Hepatocyte (in vitro differentiated cells): ENCODE measurements at places on chromosomes 6 and 20.

GRCh38 chr20:9225879-9226278 lies 157.0 kb downstream of the PLCB4 start:
- H3K36me3 ChIP-seq: no peaks in the 10 kb centered on the region
- no peak overlapping the region for H3K27ac ChIP-seq
- H3K27me3 ChIP-seq: no peaks in the 10 kb centered on the region
- H3K4me3 ChIP-seq: no peak overlapping the region
- H3K4me1 ChIP-seq: no peaks in the 10 kb centered on the region
- no peak for DNase-seq

GRCh38 chr6:1407499-1407990 lies 18.2 kb downstream of the FOXF2 start:
- H3K4me3 ChIP-seq: no peak overlapping the region
- DNase-seq: no peak
- peaks cover 4% of the 10 kb centered on the region for H3K27me3 ChIP-seq

DNA sequence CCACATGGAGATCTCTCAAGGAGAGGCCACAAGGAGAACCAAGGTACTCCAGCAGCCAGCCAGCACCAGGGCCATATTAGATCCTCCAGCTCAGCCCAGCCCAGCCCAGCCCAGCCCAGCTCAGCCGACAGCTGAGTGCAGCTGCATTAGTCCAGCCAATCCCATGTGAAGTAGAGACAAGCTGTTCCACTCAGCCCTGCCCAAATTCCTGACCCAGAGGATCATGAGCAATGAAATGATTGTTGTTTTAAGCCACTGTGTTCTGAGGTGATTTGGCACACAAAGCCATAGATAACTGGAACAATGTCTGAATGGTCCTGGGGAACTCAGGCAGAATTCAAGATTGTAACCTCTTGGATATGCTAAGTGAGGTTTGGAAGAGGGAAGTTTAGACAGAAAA lies 59.5 kb upstream of the BMP2 start:
- no peaks in the 10 kb centered on the region for H3K36me3 ChIP-seq
- H3K27ac ChIP-seq: peak overlapping the region; percentile 97
- H3K27me3 ChIP-seq: no peaks in the 10 kb centered on the region
- peak; percentile 72 for DNase-seq
- no peak overlapping the region for H3K4me3 ChIP-seq

DNA sequence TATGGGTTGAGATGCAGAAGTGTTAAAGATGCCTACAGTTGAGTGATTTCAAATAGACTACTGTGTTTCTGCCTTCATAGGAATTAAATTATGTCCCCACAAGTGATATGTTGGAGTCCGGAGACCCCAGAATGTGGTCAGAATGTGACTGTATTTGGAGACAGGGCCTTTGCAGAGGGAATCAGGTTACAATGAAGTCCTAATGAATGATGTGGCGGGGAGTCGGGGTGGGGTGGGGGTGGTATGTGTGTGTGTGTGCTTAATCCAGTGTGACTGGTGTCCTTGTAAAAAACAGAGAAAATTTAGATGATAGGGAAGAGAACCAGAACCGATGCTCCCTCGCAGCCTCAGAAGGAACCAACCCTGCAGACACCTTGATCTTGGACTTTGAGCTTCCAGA lies 448.2 kb downstream of the QKI start:
- H3K4me3 ChIP-seq: no peak overlapping the region
- no peak for DNase-seq

GRCh38 chr6:53492860-53493634 lies 51.9 kb downstream of the GCLC start:
- no peaks in the 10 kb centered on the region for H3K36me3 ChIP-seq
- peak; percentile 63 for DNase-seq
- no peaks in the 10 kb centered on the region for H3K27me3 ChIP-seq
- H3K4me3 ChIP-seq: no peak overlapping the region
- H3K4me1 ChIP-seq: peaks cover 33% of the 10 kb centered on the region
- no peak overlapping the region for H3K27ac ChIP-seq

DNA sequence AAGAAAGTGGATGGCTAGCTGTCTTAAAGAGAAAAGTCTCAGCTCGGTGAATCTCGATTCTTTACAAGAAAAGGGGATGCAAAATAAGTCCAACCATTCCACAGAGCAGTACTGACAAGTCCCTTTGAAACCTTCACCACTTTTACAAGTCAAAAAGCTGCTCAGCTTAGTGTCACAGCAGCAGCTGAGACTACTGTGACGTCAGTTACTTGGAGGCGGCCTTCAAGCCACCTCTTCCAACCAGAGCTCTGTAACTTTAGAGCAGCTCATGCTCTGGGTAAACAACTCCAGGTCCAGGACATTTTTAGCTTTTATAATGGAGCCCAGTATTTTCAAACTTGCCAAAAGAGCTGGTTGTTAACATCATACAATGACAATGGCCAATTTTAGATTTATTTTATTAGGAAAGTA lies at the start of gene KIAA0408:
TSS of gene KIAA0408 (minus strand) at position 159 of the 411 bp plus-strand sequence. CDS start 5,408 bp downstream, outside the sequence.
- peaks cover 8% of the 10 kb centered on the region for H3K4me1 ChIP-seq
- peak within 1 kb of the TSS; percentile 79 for H3K27ac ChIP-seq
- peak; percentile 74 for DNase-seq
- no peak within 1 kb of the TSS for H3K4me3 ChIP-seq

GRCh38 chr20:48124960-48125359 lies 339.7 kb upstream of the SULF2 start:
- H3K36me3 ChIP-seq: no peaks in the 10 kb centered on the region
- no peak for DNase-seq
- H3K27me3 ChIP-seq: no peaks in the 10 kb centered on the region

DNA sequence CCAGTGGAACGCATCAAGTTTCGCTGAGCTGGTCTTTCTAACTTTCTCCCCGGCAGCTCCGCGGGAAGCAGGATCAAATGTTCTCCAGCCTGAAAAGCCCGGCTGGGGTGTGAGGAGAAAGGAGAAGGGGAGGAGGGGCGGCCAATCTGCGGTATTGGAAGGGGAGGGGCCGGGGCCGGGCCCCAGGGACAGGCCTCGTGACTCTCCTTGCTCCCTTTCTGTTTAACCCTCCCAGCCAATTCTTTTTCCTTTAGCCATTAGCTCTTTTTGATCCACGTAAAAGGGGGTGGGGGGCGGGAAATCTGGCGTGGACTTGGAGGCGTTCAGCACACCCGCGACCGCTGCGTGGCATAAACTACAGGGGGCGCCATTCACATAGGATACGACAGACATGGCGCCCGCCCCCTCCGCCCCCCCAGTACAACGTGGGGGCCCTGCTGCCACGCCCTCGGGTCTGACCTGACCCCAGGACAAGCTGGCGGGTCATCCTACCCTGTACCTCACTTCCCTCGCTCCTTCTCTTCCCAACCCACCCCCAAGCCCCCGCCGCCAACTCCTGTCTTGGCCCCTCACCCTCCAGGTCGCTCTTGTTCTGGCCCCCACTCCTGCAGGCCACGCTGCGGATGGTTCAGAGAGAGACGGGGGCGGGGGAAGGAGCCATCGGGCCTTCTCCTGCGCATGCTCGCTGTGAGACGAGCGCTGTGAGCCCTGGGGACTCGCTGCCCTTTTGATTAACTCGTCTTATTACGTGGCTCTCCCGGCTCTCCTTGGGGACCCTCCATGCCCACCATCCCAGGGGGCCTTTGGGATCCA lies 7.8 kb upstream of the MDGA1 start:
- no peaks in the 10 kb centered on the region for H3K36me3 ChIP-seq
- H3K4me1 ChIP-seq: peaks cover 6% of the 10 kb centered on the region
- no peak overlapping the region for H3K4me3 ChIP-seq
- peak; percentile 90 for DNase-seq

DNA sequence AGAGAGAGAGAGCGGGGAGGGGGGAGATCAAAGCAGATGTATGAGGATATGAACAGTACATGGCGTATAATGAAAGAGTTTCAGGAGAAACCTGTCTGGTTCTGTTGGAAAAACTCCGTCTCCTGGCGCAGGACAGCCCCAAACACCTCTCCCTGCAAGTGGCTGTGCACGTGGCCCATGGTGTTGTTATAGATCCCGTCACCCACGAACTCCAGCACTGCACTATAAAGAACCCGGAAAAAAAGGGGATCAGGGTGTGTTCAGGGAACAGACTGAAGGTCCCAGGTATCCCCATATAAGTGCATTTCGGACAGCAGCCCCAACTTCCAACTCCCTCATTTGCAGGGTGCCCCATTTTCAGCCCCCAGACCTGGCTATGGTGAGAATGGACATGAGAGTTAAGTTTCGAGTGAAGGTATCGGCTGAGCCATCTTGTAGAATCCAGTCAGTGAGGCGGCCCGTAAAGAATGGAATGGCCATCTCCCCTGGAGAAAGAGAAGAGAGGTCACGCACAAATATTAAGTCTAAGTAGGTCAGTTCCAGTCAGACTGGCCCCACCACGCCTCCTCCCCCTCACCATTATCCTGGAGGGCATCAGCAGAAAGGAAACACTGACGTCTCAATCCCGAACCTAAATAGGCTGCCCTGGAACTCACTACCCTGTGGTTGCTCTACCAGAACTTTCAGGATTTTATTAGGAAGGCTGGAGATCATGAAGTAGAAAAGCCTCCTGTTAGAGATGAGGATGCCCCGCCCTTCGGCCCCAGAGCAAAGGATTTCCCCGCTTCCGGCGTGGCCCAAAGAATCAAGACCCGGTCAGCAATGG lies 1.3 kb downstream of the TAP1 start:
- DNase-seq: no peak
- H3K27me3 ChIP-seq: peaks cover 27% of the 10 kb centered on the region
- peak overlapping the region; percentile 68 for H3K4me3 ChIP-seq
